Smooth muscle cell of the coronary artery (primary cell): ENCODE measurements at places on chromosomes 4 and X. TPM values are rescaled to one million over a fixed set of nuclear protein-coding genes. Genes with fewer than 3 reads are reported as not detected.

SGCB gene
- 22.1 and 31.1 TPM in 2 replicates for total RNA-seq

EDA2R gene
- 8.3 and 15.3 TPM in 2 replicates for total RNA-seq

HERC6 gene
- total RNA-seq: 3.2 and 5.0 TPM in 2 replicates

FAAH2 gene
- 0.15 TPM in 1 of 2 replicates, not detected in the other for total RNA-seq

CORIN gene
- total RNA-seq: 0.08 and 0.12 TPM in 2 replicates
